Stimulated activated CD8-positive, alpha-beta memory T cell treated with anti-CD3 and anti-CD28 coated beads, Interleukin-2, amount 100 ng/mL, for 48 hours (primary cell): ENCODE measurements at places on chromosomes 7 and 10.

DNA sequence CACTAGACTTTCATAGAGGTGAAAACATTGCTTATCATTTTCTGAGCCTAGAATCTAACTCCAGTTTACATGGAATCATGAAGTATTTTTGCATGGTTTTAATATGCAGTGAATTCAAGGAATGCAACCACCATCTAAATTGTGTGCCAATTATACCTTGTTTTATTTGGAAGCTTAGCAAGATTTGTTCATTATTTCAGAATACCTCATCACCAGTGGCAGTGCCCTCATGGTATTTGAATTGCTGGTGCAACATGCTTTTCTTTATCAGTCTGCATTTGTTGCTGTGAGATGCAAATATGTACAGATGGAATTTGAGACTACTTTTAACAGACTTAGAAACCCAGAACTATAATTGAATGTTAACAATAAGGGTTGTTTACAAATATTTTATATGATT is 18.7 kb upstream of the ZNF800 start:
- DNase-seq, result no peak

- DNase-seq, result no peak
Measured at GRCh38 chr7:25304691-25305090, 76.4 kb upstream of the NPVF start.

- DNase-seq, result no peak
Measured at GRCh38 chr7:47580811-47581331, 1.0 kb downstream of the TNS3 start.

DNA sequence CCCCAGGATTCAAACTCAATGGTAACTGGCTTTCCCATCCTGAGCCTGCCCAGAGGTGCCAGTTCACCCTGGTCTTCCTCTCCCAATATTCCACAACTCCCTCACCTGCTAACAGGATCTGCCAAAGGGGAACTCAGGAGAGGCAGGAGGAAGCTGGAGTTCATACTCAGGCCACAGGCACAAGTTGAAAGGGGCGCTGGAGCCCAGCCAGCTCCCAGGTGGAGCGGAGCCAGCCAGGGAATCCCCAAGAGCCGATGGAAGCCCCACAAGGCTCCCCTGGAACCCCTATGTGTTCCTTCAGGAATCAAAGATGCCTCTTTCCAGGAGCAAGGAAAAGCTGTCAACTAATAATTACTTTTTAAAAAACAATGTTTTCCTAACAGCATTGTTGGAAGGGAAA is 63.5 kb downstream of the SH3PXD2A start:
- no peak for DNase-seq

DNA sequence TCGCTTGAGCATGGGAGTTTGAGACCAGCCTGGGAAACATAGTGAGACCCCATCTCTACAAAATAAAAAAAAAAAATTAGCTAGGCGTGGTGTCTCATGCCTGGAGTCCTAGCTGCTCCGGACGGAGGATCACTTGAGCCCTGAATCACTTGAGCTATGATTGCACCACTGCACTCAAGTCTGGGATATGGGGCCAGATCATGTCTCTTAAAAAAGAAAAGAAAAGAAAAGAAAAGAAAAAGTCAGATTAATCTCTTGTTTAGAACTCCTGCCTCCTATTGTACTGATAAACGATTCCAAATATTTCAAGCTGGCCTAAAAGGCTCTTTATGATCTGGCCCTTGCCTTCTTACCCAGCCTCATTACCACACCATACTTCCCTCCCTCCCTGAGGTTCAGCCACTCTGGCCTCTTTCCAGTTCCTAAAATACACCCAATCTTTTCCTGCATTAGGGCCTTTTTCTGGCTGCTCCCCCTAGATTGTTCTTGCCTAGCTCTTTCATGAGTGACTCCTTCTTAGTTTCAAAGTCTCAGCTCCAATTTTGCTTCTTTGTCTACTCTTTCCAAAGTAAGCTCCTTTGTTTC is 41.7 kb downstream of the VCL start:
- DNase-seq, result no peak

DNA sequence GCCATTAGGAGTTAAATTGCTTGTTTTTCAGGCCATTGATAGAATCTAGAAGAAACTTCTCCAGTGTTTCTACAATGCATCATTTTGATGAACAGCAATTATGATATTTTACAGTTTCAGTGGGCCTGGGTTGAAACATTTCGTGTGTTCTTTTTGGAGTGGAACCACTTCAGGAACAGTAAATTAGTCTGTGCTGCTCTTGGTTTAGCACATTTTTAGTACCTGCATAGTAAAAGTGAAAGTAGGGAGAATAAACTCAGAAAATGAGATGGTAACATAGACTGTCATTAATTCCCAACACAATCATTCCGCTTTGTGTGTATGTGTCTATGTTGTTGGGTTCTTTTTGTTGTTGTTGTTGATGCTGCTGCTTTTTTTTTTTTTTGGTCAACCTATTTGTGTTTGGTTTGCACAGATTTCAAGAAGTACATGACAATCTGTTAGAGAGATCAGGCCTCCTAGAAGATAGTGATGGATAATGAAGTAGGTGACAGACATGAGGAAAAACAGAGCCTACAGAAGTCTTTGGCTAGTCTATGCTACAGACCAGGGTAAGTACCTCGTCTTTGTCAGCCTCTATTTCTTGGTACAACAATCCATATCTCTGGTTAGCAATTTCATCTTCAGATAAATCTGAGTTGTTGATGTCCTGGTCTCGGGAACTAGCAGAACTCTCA is 154.0 kb upstream of the TARP start:
- DNase-seq, result no peak

GRCh38 chr10:76738991-76739390 is 898.6 kb downstream of the KCNMA1 start:
- DNase-seq, result no peak
